ENCODE measurements at places on chromosomes 6 and 20. TPM values are rescaled to one million over a fixed set of nuclear protein-coding genes. Genes with fewer than 3 reads are reported as not detected.

The HCRTR2 gene
- not detected for polyA plus RNA-seq

The TSPYL1 gene
- polyA plus RNA-seq: 73.6 TPM

The CCDC170 gene
- polyA plus RNA-seq: 0.76 TPM

The ADGB gene
- not detected for polyA plus RNA-seq

The ID4 gene
- polyA plus RNA-seq: 0.51 TPM

The HDGFL1 gene
- not detected for polyA plus RNA-seq

The SS18L1 gene
- 4.7 TPM for polyA plus RNA-seq

The SMOC2 gene
- 0.02 TPM for polyA plus RNA-seq

The APOM gene
- 3.9 TPM for polyA plus RNA-seq

- no peak for DNase-seq
Observed at GRCh38 chr6:109184638-109185037, 89.3 kb downstream of the CEP57L1 start.

GRCh38 chr6:107658920-107659865 is 164.9 kb downstream of the SCML4 start:
- DNase-seq: peak; percentile 76

- no peak for DNase-seq
Observed at GRCh38 chr6:165647041-165647440, 16.0 kb downstream of the PDE10A start.

DNA sequence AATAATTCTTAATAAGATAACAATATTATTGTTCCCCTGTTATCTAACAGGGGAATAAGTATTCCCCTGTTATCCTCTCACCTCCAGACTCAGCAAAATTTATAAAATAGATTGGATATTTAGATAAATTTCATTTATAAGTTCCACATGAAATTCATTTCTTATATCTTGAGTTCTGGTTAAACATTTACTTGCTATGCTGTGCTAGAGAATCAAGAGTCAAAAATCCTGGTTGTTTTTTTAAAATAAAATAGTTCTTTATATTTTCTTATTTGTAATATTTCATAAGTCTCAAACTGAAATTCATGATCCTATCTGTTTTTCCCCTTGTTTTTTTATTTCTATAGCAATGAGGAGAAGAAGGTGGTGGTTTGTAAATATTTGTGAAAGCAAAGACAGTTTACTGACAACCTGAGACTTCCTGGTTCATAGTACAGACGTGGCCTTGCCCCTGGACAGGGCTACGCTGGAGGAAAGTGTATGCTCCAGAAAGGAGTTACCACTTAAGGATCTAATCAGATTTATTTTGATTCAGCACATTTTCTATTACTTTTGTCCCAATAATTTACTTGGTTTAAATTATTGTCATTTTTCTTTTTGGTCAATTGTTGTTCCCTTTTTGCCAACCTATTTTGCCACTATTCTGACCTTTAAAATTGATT is 37.8 kb upstream of the MARCKS start:
- DNase-seq: no peak

DNA sequence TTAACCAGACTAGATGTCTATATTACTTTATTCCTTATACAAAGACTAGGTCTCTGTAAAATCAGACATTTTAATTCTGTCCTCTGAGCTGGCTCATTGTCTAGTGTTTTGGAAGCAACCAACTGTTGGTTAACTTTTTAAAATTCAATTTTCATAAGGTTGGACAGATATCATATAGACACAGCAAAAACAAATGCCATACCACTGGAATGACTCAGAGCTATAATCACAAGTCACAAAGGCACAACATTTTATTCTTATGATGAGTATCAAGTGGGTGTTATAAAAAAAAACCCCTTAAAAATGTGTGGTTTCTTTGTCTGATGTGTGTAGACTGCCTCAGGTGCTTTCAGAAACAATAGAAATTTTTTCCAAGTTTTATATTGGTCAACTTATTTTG is 296.2 kb upstream of the MARCKS start:
- peak; percentile 94 for DNase-seq

DNA sequence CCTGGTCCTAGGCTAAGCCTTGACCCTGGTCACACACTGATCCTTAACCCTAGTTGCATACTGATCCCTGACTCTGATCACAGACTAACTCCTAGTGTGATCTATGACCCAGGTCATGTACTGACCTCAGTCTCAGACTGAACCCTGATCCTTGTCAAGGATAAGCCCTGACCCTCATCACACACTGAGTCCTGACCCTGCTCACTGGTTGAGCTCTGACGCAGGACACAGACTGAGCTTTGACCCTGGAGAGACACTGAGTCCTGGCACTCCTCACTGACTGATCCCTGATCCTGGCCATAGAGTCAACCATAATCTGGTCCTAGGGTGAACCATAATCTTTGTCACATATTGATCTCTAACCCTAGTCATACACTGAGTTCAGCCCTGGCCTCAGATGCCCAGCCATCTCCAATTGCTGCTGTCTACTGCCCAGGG is 37.9 kb downstream of the KCNB1 start:
- DNase-seq: no peak

DNA sequence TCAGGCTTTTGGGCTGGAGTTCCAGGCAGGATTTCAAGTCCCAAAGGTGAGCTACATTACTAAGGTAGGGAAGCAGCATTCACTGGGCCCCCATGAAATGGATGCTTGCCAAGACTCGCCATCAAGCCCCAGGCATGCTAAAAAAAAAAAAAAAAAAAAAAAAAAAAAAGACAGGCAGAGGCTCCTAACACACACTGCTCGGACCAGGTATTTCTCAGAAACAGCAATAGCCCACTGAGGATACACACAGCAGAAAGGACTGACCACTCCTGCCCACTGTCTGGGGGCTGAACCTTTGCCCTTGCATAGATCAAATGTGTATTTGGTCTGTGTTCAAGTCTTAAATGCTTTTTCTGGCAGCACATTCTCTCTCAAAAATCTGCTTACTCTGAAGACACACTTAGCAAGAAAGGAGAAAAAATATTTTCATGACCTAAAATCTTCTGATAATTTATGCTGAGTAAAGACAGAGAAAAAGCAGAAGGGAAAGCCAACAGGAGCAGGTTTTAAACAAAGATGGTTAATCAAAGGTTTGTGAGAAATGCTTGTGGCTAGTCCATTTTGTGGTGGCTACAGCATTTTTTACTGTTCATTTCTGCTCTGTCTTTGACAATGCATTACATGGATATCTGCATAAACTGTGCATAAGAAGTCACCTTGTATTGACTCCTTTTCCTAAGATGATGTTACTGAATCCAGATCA is 37.9 kb upstream of the BEND6 start:
- peak; percentile 62 for DNase-seq

- no peak for DNase-seq
Observed at GRCh38 chr6:166866839-166867637, 89.3 kb downstream of the RNASET2 start.

- DNase-seq: no peak
Observed at GRCh38 chr6:26195924-26196845, 109.0 kb downstream of the HFE start.

DNA sequence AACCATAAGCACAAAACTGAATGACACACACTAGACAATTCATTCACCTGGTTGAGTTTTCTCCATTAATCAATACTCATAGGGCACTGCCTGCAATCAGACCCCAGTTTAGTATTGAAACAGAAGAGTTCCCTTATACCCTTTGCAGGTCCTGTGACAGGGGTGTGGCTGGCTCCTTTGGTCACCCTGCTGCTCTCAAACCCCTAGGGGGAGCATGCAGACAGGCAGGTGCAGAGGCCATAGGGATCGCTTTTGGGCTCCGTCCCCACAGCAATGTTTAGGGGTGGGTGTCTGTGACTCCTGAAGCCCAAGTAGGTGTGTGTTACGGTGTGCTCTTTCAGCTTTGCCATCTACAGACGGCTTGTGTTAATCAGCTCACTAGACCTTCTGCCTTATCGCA is 210.4 kb downstream of the CENPW start:
- no peak for DNase-seq

DNA sequence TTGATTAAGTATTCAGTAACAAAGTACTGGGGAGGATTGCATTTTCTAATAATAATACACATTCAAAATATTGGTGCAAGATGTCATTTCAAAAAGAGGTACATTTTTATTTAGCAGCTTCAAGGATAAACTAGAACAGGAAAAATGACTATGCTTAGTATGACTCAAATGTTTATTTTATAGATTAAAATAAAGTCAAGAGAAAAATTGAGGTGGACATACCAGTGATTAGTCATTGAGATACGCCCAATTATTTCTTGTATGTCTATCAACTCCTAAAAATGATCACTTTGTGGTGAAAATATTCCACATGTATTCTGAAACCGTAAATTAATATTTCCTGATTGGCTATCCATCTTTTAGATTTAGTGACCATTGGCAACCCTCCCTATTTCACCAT is 96.7 kb downstream of the PHF3 start:
- DNase-seq: peak; percentile 51

DNA sequence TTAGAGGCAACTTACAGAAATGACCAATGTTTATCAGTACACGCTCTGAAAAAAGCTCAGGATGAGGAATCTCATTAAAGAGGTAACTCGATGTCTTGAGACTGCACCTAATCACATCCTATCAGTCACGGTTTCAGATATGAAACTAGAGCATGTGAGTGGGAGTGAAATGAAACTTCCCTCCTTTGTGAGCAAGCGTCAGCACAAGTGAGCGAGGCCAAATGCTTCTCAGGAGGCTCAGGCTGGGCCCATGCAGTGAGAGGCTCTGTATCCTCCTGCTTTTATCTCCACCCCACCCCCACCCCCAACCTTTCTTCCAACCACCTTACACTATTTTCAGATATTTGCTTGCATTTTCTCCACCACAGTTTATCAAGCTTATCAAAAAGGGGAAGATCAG is 140.8 kb upstream of the RIMS1 start:
- DNase-seq: no peak

GRCh38 chr20:38973645-38974044 is 11.5 kb downstream of the DHX35 start:
- DNase-seq: peak; percentile 72

DNA sequence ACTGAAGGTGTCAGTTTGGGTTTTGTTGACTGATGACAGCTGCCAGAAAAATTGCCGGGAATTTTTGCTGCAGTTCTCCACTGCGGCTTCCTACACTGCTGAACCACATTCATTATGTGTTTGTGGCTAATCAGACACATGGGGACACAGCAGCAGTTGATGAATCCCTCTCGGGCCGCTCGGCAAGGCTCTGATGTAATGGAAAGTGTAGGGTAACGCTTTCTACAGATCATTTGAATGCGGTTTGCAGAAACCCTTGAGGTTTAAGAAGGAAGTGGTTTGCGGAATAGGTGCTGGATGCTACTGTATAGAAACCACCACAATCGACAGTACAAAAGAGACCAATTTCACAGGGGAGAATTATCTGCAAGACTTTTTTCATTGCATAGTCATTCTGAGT is 138.7 kb upstream of the SASH1 start:
- DNase-seq: peak; percentile 67

- no peak for DNase-seq
Observed at GRCh38 chr20:48892049-48892470, 29.5 kb upstream of the ARFGEF2 start.

DNA sequence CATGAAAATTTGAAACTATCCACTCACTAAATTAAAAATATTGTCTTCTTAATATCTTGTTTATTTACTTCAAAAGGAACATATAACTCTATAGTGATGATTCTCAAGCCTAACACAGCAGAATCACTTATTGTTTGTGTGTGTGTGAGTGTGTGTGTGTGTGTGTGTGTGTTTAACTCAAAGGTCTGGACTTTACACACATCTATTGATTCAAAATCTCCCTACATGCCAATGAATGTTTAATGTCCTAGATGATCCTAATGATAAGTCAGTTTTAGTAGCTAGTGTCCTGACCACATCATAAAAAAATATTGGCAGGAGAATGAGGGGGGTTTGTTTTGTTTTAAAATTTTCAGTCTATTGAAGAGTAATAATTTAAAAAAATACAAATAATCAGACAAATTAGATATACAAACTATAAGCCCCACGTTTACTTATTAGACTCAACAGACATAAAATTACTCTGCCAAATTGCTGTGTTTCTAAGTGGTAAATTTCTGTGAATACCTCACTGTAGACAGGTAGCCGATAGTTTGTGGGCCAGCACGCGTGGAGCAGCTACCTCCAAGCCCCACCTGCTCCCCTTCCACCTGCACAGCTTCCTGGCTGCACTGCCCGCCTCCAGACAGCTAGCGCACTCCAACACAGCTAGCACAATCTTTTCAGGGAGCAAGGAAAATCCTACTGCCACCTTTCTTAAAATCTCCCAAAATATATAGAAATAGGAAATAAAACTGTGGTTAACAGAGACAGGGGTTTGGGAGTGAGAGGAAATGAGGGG is 349.6 kb downstream of the PKHD1 start:
- DNase-seq: no peak

DNA sequence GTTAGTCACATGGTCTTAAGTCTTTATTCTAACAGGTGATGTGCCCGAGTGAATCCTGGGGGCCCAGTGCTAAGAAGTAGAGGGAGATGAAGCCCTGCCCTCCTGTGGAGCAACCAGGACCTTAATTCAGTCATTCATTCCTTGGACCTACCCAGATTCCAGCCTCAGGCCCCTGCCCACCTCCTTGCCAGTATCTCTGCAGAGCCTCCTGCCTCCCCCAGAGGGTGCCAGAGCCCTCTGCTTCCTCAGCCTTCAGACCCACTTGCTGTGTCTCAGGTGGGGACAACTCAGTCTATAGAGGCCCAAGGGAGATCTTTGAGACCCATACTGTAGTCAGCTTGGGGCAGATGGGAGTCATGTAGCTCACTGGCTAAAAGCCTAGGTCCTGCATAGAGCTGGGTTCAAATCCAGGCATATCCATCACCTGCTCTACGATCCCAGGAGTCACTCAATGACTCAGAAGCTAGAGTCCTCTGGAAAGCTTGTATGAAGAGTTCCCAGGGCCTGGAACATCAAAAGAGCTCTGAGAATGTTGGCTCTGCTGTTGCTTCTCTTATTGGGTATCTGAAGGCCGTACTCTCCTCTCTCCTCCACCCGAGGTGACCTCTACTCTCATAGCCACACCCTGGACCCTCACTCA is 3.9 kb upstream of the SIGLEC1 start:
- DNase-seq: peak; percentile 34

- no peak for DNase-seq
Observed at GRCh38 chr20:38246357-38247165, 14.0 kb downstream of the KIAA1755 start.

- DNase-seq: peak; percentile 80
Observed at GRCh38 chr20:22339091-22339881, 245.1 kb downstream of the FOXA2 start.

GRCh38 chr6:78867020-78867369 is 356 bp upstream of the IRAK1BP1 start:
- no peak for DNase-seq

DNA sequence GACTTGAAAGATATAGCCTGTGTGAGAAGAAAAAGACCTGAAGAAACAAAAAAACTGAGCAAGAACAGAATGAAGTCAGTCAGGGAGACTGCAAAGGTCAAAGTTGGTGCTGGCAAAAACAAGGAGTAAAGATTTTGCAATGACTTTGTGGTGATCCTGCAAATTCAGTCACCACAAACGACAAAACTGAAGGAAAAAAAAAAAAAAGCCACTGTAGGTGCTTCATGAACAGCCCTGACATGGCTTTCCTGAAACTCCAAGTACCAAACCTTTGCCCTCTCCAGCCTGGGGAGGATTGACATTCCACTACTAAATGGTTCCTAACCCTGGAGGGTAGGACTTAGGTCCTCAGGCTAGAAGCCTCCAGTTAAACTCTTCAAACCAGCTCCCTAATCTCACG is 114.7 kb upstream of the BEND3 start:
- no peak for DNase-seq
